ENCODE measurements at places on chromosomes 1 and 21. TPM values are rescaled to one million over a fixed set of nuclear protein-coding genes. Genes with fewer than 3 reads are reported as not detected.

DNA sequence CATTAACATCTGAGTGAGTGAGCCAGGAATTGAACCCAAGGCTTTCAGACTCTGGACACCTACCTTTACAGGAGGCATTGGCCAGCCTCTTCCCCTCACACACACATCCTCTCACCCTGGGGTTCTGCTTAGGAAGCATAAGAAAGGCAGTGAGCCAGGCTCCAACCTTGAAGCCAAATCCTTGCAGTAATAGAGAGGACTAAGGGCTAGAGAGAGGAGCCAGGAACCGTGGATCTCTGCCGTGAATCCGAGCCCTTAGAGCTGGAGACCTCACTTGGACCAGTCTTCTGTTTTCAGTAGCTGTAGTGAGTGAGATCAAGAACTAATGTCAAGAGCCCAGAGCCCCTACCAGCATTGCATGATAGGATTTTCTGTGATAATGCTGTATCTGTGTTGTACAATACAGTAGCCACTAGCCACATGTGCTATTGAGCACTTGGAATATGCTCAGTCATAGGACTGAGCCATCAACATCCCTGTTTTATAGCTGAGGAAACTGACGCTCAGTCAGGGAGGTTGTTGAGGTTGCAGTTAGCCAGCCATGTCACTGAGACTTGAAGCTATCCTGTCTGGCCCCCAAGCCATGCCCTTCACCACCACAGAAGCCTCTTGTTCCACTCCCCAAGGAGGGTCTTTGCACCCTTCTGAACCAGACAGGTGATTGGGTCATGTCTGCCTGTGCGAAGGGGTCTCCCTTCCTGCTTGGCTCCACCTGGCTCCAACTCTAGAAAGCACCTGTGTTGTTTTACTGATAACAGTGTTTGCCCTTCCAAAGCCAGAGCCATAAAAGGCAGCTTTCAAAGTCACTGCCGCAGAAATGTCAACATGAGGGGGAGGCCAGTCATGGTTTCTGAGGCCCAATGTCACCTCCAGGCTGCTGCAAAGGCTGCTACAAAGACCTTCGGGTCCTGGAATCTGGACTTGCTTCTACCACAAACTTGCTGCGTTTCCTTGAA lies 101.1 kb upstream of the JUN start:
- peaks cover 38% of the 10 kb centered on the region for H3K4me1 ChIP-seq
- no peak overlapping the region for H3K4me3 ChIP-seq
- no peaks in the 10 kb centered on the region for H3K36me3 ChIP-seq

Gene LCE3D
- not detected for total RNA-seq

- H3K27ac ChIP-seq: peak overlapping the region; percentile 55
- no peak overlapping the region for H3K4me3 ChIP-seq
- DNase-seq: no peak
- no peaks in the 10 kb centered on the region for H3K36me3 ChIP-seq
- peaks cover 4% of the 10 kb centered on the region for H3K4me1 ChIP-seq
These were observed 29.1 kb upstream of the IFNGR2 start for GRCh38 chr21:33374080-33374449.

Gene DVL1
- 101 TPM for total RNA-seq

GRCh38 chr21:46182548-46183336 lies 1.5 kb downstream of the SPATC1L start:
- no peaks in the 10 kb centered on the region for H3K27me3 ChIP-seq
- no peak overlapping the region for H3K4me3 ChIP-seq
- DNase-seq: no peak
- no peaks in the 10 kb centered on the region for H3K36me3 ChIP-seq
- no peak overlapping the region for H3K27ac ChIP-seq
- no peaks in the 10 kb centered on the region for H3K4me1 ChIP-seq

DNA sequence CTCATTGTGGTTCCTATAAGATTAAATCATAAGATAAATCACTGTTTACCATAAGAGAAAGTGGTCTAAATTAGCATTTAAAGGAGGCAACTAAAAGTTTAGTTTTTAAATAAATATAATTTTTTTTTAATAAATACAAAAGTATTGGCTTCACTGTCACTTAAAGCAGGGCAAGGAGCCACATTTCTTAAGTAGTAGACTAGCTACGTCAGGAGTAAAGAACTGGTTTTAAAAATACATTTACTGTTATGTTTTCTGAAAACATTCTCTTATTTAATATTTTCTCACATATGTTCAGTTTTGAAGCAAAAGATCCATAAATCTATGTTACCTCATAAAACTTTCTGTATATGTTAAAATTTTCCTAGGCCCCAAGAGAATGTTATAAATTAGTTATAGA lies 2.2 kb downstream of the ANGPTL1 start:
- H3K27ac ChIP-seq: peak overlapping the region; percentile 18
- peaks cover 6% of the 10 kb centered on the region for H3K4me1 ChIP-seq
- no peaks in the 10 kb centered on the region for H3K36me3 ChIP-seq
- peak overlapping the region; percentile 67 for H3K4me3 ChIP-seq

Gene FCRL2
- not detected for total RNA-seq

Gene NSL1
- 43.2 TPM for total RNA-seq

GRCh38 chr1:221316491-221317056 lies 425.3 kb downstream of the DUSP10 start:
- H3K4me1 ChIP-seq: peaks cover 21% of the 10 kb centered on the region
- no peaks in the 10 kb centered on the region for H3K27me3 ChIP-seq
- no peak overlapping the region for H3K4me3 ChIP-seq
- H3K27ac ChIP-seq: no peak overlapping the region
- H3K36me3 ChIP-seq: no peaks in the 10 kb centered on the region

DNA sequence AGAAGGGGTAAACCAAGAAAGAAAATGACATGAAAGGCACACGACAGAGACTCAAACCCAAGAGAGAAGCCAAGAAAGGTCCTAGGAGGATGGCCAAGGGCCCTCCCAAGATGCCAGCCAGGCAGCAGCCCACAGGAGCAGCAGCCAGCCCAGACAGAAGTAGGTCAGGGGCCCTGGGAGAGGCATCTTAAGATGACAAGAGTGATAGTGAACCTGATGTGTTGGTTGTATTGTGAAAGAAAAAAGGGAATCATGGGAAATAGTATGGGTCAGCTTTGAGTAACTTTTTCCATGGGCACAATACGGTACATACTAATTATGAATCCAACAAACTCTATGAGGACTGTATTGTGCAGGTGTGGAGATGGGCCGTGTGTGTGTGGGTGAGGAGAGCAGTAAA lies 3.3 kb downstream of the CCSAP start:
- H3K27me3 ChIP-seq: no peaks in the 10 kb centered on the region
- no peaks in the 10 kb centered on the region for H3K36me3 ChIP-seq
- no peak overlapping the region for H3K27ac ChIP-seq
- peaks cover 4% of the 10 kb centered on the region for H3K4me1 ChIP-seq
- H3K4me3 ChIP-seq: no peak overlapping the region

DNA sequence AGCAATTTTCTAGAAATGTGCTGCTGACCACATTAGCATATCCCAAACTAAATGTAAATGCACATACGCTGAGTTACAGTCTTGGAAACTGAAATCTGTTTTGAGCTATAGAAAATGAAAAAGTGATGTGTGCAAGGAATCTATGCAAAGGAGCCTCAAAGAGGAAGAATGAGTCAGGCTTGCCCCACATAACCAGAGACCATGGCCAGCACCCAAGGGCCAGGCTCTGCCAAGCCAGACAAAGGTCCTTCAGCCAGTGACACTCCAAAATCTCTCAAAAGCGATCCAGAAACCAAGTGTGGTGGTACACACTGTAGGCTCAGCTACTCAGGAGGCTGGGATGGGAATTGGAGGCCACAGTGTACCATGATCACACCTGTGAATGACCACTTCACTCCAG lies 195.2 kb downstream of the TOMM20 start:
- H3K4me3 ChIP-seq: no peak overlapping the region
- H3K4me1 ChIP-seq: peaks cover 12% of the 10 kb centered on the region
- no peaks in the 10 kb centered on the region for H3K36me3 ChIP-seq
- DNase-seq: no peak
- H3K27me3 ChIP-seq: no peaks in the 10 kb centered on the region

DNA sequence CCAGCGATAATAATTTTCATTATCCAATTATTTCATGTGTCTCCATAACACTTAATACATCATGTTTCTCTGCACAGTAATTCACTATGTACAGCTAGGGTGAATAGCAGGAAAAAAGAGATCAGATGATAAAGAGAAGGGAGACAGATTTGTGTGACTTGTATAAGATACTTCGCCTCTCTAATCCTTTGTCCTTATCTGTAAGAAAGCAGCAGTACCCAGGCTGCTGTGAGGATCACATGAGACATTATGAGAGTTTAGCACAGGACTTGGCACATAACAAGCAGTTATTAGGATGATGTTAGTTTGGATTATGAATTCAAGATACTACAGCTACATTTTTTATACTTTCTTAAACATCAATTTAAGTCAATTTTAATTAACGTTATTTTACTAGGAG lies 6.3 kb downstream of the ERG start:
- H3K4me3 ChIP-seq: no peak overlapping the region
- no peaks in the 10 kb centered on the region for H3K27me3 ChIP-seq
- H3K4me1 ChIP-seq: peaks cover 99% of the 10 kb centered on the region
- no peak for DNase-seq
- peak overlapping the region; percentile 78 for H3K27ac ChIP-seq

Gene CYP2J2
- not detected for total RNA-seq

DNA sequence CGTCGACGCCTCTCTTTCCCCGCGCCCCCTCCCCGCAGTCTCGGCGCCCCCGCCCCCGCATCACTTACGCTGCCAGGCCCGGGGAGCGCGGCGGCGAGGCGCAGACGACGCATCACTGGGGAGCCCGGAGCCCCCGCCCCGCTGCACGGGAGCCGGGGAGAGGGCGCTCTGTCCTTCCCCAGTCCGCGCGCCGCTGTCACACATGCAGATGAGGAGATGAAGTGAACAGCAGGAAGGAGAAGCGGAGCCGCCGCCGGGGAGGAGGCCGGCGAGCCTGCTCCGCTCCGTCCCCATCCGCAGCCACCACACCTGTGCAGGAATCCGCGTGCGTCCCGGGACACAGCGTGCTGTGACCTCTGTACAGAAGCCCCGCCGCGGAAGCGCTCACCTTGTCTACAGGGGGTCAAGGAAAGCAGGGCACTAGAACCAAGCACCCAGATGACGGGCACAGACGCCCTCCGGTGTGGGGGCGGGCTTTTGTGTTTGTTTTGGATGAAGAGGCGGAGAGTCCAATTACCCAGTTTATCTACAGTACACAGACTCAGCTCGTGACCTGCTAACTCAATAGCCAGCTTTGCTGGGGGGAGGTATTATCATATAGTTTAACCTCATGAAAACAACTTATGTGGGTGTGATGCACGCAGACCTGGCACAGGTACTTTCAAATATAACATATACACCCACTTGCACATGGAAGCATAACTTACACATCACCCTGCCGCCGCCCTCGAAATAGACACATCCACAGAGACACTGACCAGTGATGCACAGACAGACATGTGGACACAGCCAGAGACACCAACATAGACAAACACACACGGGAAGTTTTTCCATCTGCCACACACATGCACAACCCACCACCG lies 12.4 kb downstream of the KLHDC8A start:
- H3K27me3 ChIP-seq: peaks cover 13% of the 10 kb centered on the region
- peaks cover 13% of the 10 kb centered on the region for H3K4me1 ChIP-seq
- H3K27ac ChIP-seq: no peak overlapping the region
- H3K36me3 ChIP-seq: no peaks in the 10 kb centered on the region
- DNase-seq: no peak

- no peak overlapping the region for H3K27ac ChIP-seq
- no peaks in the 10 kb centered on the region for H3K27me3 ChIP-seq
- H3K36me3 ChIP-seq: no peaks in the 10 kb centered on the region
- no peak for DNase-seq
- no peaks in the 10 kb centered on the region for H3K4me1 ChIP-seq
- no peak overlapping the region for H3K4me3 ChIP-seq
These were observed 147.3 kb downstream of the DUSP10 start for GRCh38 chr1:221594576-221594975.

GRCh38 chr1:30659702-30660101 lies 63.7 kb downstream of the MATN1 start:
- no peak overlapping the region for H3K27ac ChIP-seq
- DNase-seq: no peak
- H3K27me3 ChIP-seq: no peaks in the 10 kb centered on the region
- H3K4me3 ChIP-seq: no peak overlapping the region
- no peaks in the 10 kb centered on the region for H3K36me3 ChIP-seq
- no peaks in the 10 kb centered on the region for H3K4me1 ChIP-seq

Gene GSTM5
- 2.0 TPM for total RNA-seq

DNA sequence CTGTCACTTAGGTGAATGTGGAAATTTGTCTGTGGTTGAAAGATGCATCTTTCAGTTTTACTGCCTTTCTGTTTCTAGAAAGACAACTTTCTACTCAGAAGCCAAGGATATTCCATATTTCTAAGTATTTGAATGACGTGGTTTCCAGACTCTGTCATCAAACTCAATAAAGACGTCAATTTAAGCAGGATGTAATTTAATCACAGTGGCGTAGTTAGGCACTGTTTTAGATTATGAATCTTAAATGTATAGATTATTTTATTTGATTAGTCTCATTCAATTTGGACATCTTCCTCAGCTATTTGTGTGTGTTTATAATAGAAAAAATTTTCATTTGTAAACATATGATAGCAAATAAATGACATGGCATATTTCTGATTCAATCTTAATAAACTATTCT lies 298.9 kb downstream of the RYR2 start:
- H3K36me3 ChIP-seq: no peaks in the 10 kb centered on the region
- H3K4me1 ChIP-seq: peaks cover 5% of the 10 kb centered on the region
- no peak overlapping the region for H3K27ac ChIP-seq
- no peak overlapping the region for H3K4me3 ChIP-seq
- no peak for DNase-seq
- H3K27me3 ChIP-seq: no peaks in the 10 kb centered on the region

GRCh38 chr1:24728982-24729381 lies 16.3 kb upstream of the CLIC4 start:
- peaks cover 20% of the 10 kb centered on the region for H3K4me1 ChIP-seq
- no peak overlapping the region for H3K27ac ChIP-seq
- no peak for DNase-seq
- H3K4me3 ChIP-seq: no peak overlapping the region

Gene IQGAP3
- total RNA-seq: 3.5 TPM

- DNase-seq: no peak
- no peaks in the 10 kb centered on the region for H3K27me3 ChIP-seq
- H3K36me3 ChIP-seq: no peaks in the 10 kb centered on the region
These were observed 1.2 kb upstream of the ARPC5 start for GRCh38 chr1:183636783-183637182.

- no peak overlapping the region for H3K27ac ChIP-seq
- peaks cover 37% of the 10 kb centered on the region for H3K4me1 ChIP-seq
- H3K36me3 ChIP-seq: no peaks in the 10 kb centered on the region
- no peak overlapping the region for H3K4me3 ChIP-seq
- no peaks in the 10 kb centered on the region for H3K27me3 ChIP-seq
These were observed 14.3 kb downstream of the QSOX1 start for GRCh38 chr1:180168786-180169639.

GRCh38 chr1:94715321-94715720 lies 104.8 kb upstream of the SLC44A3 start:
- no peak overlapping the region for H3K27ac ChIP-seq
- no peaks in the 10 kb centered on the region for H3K27me3 ChIP-seq
- no peaks in the 10 kb centered on the region for H3K4me1 ChIP-seq
- no peak for DNase-seq
- no peak overlapping the region for H3K4me3 ChIP-seq
- H3K36me3 ChIP-seq: no peaks in the 10 kb centered on the region
